ENCODE measurements at places on chromosomes 7 and 10.
A peak's percentile ranks its signal among the peaks of the same experiment; 100 is the strongest.

DNA sequence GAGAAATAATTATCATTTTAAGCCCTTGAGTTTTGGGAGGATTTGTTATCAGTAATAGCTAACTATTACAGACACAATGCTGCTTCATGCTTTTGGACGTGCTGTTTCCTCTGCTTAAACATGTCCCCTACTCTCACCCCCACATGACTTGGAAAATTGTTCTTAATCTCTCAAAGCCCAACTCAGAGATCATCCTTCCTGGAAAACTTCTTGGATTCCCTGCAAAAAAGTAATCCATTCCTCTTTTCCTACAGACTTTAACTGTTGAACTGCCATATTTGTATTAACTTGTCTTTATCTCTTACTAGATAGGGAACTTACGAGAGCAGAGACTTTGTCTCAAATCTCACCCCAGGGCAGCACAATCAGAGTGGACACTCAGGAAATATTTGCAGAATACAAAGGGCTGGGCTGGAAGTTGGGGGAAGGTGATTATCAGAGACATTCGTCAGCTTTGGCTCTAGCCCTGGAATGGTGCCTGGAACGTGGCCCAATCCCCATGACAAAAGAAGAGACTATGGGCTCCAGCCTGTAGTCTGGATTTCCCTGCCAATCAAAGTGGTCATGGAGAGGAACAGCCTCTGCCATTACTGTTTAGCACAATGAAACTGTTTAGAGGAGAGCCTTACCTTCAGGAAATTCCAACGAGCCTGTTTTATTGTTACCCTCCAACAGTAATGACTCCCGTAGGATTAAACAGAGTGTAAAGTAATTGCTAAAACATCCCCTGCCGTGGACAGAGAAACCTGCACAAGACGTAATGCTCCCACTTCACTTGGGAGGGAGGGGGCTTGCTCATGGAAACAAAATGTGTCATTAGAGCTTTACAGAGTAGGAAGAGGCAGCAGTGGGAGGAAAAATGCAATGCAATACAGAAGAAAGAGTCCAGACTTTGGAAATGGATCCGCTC, 140.4 kb upstream of the AUTS2 start:
- no peak for DNase-seq

GRCh38 chr10:129792864-129793263, 171.2 kb downstream of the EBF3 start:
- DNase-seq: no peak

DNA sequence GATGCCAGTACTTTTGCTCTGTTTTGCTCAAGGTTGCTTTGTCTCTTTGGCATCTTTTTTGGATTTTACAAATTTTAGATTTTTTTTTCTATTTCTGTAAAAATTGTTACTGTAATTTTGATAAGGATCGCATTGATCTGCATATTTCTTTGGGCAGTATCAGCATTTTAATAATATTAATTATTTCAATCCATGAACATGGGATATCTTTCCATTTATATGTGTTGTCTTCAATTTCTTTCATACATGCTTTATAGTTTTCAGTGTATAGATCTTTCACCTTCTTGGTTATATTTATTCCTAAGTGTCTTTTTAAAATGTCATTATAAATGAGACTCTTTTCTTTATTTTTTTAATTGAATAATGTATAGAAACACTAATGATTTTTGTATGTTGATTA, 301.6 kb upstream of the SEMA3D start:
- no peak for DNase-seq

DNA sequence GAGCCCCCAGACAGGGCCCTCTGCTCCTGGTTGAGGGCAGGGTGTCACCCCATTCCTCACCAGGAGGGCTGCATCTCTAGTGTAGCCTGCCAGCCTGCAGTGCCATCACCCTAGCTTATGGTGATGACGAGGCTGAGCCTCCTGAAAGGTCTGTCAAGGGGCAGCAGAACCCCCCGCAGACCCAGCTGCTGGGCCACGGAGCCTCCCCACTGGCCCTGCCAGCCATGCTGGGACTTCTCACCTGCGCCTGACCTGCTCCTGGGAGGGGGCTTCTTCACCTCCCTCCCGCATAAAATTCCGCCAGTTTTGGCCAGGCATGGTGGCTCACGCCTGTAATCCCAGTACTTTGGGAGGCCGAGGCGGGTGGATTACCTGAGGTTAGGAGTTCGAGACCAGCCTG, 40.4 kb upstream of the RASGEF1A start:
- no peak for DNase-seq

GRCh38 chr7:48643431-48644013, 280.8 kb upstream of the CDC14C start:
- DNase-seq: peak; percentile 52

- DNase-seq: peak; percentile 54
These were observed 1.7 kb downstream of the DPY19L1 start for GRCh38 chr7:35035511-35035961.

DNA sequence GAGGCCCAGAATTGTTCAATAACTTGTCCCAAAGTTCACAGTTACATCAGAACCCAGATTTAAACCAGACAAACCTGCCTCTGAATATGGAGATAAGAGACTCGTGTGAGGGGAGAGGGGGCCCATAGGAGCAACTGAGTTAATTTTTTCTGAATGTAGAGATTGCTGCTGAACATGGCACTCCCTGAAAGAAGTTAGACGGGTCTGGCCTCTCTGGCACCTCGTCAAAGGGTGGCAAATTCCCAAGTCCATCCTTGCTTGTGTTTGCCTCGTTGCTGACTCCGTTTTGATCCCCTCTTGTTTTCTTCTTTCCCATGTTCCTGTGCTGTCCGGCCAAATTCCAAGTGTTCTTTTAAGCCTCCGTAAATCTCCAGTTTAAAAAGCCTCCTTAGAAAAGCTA, 35.2 kb upstream of the YAE1 start:
- DNase-seq: peak; percentile 67

GRCh38 chr7:127850195-127850594, 181.0 kb downstream of the LRRC4 start:
- DNase-seq: no peak

DNA sequence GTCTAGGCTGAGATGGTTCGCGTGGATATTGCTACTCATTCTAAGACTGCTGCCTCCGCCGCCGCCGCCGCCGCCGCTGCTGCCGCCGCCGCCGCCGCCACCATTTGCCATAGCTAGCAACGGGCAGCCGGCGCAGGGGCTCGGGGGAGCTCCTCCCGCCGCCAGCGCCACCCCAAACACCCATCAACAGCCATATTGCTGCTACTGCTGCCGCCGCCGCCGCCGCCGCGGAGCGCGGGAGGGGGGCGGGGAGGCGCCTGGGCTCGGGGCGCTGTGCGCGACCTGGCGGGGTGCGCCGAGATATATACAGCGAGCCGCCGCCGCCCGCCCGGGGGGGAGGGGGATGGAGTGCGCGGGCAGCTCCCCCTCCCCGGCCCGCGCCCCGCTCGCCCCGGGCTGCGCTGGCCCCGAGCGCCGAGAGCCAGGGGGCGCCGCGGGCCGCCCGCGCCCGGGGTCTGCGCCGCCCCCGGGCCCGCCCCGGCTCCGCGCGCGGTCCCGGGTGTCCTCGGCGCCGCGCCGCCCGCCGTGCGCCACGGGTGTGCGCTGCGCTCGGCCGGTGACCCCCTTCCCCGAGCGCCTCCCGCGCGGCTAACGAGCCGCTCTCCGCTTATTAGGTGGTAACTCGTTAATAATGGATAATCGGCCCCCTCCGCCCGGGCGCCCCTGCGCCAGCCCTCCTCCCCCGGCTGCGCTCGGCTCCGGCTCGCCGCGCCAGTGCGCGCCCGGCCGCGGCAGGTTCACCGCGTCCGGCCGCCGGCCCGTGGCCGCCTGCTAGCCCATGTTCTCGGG, at the start of gene KCNMA1:
Gene KCNMA1 (minus strand): TSS at position 277 of the 789 bp plus-strand sequence.
- peak; percentile 63 for DNase-seq

DNA sequence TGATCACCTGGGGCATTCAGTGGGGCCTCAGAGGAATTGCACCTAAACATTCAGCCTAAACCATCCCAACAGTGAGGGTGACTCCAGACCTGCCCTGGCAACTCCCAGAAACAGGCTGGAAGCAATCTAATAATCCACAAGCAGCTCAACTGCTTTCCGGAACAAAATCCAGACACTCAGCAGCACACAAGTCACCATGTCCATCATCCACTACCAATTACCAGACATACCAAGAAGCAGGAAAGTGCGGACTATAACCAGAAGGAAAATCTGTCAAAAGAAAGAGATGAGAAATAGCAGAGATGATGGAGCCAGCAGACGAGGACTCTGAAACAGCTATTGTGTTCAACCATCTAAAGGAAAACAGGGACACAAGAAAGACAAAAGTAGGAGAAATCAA, 342.6 kb upstream of the ZMIZ1 start:
- DNase-seq: no peak

DNA sequence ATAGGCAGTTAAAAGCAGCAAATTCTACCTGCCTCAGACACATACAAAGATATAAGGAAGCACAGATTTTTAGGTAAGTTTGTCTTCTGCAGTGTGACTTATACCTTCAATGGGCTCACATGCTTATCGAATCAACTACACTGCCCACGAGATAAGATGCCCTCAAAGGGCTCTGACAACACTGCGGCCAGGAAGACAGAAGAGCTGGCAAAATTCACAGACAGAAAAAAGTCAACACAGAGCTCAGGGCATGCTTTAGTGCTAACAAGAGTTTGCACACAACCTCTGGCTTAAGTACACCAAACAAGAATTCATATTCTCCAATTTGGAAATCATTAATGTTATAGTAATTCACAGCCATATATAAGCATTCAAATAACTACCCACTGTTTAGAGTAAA, 62.3 kb downstream of the LARP4B start:
- DNase-seq: no peak

DNA sequence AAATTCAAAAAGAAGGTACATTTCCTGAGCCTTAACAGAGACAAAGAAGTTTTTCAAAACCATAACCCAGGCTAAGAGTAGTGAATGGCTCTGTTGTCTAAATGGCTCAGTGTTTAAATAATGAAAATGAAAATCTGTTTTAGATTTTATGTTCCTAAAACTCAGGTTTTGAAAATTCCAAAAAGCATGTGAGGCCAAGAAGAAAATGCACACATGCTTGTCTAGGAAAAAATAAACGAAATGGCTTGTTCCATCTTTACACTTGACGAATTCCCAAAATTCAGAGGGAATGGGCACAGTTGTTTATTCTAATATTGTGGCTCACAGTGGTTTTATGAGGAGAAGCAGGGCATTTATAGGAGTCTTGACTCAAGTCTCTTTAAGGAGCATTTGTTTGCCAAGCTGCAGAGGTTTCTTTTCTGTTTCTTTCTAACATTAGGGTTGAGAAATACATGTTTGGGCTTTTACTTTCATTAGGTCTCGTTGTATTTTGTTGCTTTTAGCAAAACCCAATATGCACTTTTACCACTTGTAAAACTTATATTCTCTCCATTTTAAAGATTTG, 527.6 kb upstream of the ANKRD30A start:
- no peak for DNase-seq

DNA sequence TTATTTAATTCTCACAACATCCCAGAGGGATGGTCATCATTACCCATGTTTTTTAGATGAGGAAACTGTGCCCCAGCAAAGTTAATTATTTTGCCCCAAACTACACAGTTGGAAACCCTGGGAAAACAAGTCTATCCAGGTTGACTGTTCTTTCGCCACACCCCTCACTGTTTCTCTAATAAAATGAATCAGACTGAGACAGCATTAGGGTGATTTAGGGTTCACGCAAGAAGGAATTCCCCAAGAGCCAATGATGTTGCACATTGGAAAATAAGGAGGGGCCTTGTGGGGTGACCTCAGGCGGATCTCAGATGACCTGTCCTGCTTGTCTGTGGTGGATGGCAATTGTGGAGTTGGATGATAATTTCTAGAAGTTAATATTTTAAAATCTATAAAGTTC, 135.7 kb upstream of the TBX20 start:
- no peak for DNase-seq

- DNase-seq: no peak
These were observed 220.2 kb downstream of the SNX10 start for GRCh38 chr7:26511866-26512265.

DNA sequence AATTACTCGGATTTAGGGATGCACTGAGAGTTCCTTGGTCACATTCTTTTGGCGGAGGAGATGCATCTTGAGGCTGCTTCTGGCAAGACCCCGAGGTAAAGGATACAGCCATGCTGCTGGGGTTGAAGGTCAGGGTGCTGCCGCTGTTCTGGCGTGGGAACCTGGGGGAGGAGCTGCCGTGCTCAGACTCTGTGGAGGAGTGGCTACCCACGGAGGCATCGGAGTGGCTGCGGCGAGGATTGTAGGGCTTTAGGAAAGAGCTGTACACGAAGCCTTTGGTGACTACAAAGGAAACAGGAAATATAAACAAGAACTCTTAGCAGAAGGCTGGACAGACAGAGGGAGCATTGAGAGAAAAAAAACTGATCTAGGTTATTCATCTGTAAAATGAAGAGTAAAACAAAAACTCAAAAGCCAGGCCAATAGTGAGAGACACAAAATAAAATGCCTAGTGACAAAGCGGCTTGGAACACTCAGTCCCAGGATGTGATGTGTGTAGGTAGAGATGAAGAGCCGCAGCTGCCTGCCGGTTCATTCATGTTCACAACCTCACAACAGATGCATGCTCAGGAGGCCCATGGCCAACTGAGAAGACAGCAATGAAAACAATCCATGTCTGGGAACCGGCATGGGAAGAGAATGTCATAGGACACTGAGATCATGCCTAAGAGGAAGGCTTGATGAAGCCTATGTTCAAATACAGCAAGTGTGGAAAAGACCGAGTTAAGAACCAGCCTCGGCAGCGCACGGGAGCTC, 97.8 kb downstream of the ABCC2 start:
- DNase-seq: no peak

- DNase-seq: no peak
These were observed 12.3 kb downstream of the NOD1 start for GRCh38 chr7:30466266-30466665.

- DNase-seq: no peak
These were observed 9.5 kb upstream of the RBM20 start for GRCh38 chr10:110634527-110635209.

DNA sequence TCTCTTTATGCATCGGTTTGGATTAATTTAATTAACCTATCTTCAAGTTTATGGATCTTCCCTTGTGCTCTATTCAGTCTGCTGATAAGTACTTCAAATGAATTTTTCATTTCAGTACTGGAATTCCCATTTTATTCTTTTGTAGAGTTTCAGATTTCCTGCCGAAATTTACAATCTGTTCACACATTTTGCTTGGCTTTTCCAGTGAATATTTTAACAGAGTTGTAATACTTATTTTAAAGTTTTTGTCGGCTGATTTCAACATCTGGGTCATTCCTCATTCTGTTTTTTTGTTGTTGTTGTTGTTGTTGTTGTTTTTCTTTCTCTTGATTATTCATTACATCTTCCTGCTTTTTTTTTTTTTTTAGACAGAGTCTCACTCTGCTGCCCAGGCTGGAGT, 89.9 kb upstream of the KCNMA1 start:
- no peak for DNase-seq

GRCh38 chr10:64484811-64485330, 963.7 kb downstream of the REEP3 start:
- no peak for DNase-seq

Data from small intestine (tissue), 16 donors.